NCI-H1436 treated with DMSO at 0.1 percent for 48 hours (cell line): ENCODE measurements at places on chromosomes 2 and 18.

- DNase-seq: no peak
These were observed 42.4 kb downstream of the PLCL1 start for GRCh38 chr2:197846777-197847176.

- DNase-seq: no peak
These were observed 79.9 kb downstream of the PARD3B start for GRCh38 chr2:204625135-204625534.

DNA sequence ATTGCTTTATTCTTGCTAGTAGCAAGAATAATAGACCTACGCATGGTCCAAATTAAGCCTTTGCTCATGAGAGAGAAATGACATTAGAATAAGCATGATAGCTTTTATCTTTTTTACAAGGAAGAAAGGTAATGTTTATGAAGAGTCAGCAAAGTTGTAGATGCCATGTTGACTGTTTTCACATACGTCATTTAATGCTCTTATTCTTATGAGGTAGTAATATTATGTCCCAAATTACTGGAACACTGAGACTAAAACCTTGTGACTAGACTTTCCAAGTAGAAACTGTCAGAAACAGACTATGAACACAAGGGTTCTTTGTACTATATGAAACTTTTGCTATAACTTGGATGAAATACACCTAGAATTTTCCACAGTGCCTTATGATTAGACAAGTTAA lies 552.8 kb upstream of the SLC8A1 start:
- no peak for DNase-seq

GRCh38 chr18:10499230-10499629 lies 26.6 kb upstream of the NAPG start:
- no peak for DNase-seq

DNA sequence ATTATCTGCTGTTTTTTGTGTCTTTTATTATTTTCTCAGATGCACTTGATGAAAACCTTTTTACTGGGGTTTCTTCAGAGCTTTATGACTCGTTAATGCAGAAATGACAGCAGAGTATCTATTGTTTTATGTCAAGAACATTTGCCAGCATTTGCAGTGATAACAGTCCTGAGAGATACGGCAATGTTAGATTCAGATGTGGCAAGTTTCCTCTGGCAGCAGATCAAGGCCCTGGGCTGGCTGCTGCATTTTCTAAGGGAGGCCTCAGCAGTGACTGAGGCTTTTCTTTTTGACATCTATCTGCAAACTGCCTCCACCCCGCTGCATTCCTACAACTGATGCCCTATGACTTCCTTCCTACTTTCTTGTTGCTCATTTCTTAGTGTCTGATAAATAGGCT lies 40.2 kb downstream of the EFEMP1 start:
- DNase-seq: no peak

GRCh38 chr2:26609839-26610277 lies 31.3 kb downstream of the CIB4 start:
- no peak for DNase-seq

DNA sequence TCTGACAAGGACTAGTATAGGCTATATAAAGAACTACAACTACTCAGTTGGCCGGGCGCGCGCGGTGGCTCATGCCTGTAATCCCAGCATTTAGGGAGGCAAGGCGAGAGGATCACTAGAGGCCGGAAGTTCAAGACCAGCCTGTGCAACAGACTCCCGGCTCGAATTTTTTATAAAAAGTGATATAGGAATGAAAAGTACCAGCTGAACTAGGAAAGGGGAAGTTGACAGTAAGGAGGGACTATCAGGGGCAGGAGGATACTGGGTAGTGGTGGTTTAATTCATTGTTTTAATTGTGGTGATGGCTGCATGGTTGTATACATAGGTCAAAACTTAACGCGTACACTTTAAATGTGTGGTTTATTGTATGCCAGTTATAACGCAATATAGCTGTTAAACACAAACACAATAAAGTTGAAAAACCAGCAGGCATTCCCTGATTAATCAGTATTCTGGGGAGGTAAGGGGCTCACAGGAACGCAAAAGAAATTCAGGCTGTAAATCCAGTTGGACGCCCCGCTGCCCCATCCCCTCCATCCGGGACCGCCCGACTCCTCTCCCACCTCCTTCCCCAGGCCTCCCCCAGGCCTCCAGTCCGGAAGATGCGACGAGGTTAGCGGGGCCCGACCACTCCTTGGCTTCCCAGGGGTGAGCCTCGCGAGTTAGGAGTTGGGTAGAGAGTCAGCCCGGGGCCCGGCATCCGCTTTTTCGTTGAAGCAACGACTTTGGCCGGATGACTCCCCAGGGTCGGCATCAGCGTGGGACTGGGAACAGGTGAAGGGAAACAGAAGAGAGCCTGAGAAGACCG lies 746 bp upstream of the POLR1B start:
- DNase-seq: peak; percentile 8

- no peak for DNase-seq
These were observed 749.5 kb upstream of the RAB6C start for GRCh38 chr2:129229830-129230441.

- DNase-seq: no peak
These were observed 470.8 kb downstream of the KCNJ3 start for GRCh38 chr2:155169317-155169716.

GRCh38 chr2:71101656-71102055 lies 28.4 kb downstream of the MCEE start:
- DNase-seq: no peak

GRCh38 chr2:101362777-101363176 lies 24.5 kb downstream of the CREG2 start:
- no peak for DNase-seq

- no peak for DNase-seq
These were observed 326.3 kb downstream of the CDH7 start for GRCh38 chr18:66077066-66077465.

- no peak for DNase-seq
These were observed 3.6 kb downstream of the ZAP70 start for GRCh38 chr2:97716695-97717612.

GRCh38 chr2:53770264-53770663 lies 2.7 kb downstream of the CHAC2 start:
- no peak for DNase-seq

DNA sequence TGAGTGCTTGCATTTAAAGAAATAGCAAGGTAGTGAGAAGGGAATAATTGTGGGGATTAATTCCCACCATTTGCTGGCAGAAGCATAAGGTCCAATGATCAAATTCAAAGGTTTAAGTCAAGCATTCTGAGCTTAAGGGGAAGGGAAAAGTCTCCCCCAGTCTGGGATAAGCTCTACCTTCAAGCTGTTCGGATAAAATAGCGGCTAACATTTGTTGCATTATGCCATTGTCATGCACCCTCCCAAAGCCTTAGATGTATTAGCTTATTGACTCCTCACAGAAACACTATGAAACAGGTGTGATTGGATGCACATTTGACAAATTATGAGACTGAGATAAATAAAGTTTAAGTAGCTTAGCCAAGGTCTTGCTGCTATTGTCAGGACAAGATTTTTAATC lies 52.2 kb upstream of the TGIF1 start:
- DNase-seq: no peak

GRCh38 chr2:173555833-173556232 lies 201.2 kb downstream of the CDCA7 start:
- no peak for DNase-seq

DNA sequence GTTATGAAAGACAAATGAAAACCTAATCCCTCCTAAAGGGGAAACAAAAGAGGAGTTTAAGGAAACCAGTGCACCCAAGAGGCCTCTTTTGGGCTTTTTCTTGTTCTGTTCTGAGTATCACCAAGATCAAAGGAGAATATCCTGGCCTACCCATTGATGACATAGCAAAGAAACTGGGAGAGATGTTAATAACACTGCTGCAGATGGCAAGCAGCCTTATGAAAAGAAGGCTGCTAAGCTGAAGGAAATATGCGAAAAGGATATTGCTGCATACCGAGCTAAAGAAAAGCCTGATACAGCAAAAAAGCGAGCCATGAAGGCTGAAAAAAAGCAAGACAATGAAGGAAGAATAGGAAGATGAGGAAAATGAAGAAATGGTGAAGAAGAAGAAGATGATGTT lies 23.6 kb upstream of the STAT4 start:
- no peak for DNase-seq

DNA sequence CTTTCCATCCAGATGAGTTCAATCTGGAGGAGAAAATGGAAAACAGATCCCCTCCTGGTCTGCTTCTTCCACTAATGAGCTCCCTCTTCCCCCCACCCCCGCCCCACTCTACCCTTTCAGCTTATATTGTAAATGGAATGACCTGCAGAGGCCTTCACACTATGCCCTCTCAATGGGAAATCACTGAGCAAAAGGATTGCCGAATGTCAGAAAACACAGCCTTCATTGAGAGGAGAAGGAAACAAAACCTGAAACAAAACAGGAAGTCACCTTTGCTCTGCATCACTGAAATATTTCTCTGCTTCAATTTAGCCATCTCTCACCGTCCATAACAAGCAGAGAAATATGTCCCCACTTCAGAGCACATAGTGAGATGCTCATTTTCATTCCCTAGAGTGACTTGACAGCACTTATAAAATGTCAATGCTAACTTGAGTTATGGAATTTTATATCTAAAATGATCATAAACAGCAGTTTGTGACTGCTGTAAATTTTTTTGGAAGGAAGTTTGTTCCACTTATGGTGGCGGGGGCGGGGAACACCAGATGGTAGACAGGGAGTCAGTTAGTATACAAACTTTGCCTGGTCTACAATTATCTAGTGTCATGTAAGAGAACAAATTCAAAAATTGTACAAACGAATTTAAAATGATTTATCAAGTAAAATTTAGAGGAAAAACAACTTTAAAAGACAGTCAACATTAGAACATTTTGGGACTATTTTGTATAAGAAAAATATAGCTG lies 1.8 kb upstream of the FRZB start:
- no peak for DNase-seq

GRCh38 chr2:30351116-30351515 lies 95.9 kb upstream of the LCLAT1 start:
- no peak for DNase-seq

GRCh38 chr2:66803726-66804125 lies 368.8 kb downstream of the MEIS1 start:
- DNase-seq: no peak

GRCh38 chr18:64037812-64038414 lies 68.0 kb downstream of the SERPINB8 start:
- no peak for DNase-seq

DNA sequence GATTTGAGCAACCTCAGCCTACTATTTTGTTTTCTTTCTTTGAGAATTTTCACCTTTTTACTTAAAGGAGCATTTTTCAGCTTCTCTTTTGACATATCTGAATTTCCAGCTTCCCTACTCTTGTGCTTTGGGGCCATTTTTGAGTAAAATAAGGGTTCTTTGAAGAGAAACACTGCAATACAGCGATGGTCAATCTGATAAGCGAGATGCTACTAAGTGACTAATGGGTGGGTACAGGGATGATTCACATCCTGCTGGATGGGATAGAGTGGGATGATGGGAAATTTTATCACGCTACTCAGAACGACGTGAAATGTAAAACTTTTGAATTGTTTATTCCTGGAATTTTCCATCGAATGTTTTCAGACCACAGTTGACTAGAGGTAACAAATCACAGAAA lies 211.5 kb downstream of the TMEM247 start:
- DNase-seq: no peak

GRCh38 chr2:111950236-111950635 lies 51.8 kb downstream of the MERTK start:
- DNase-seq: no peak

DNA sequence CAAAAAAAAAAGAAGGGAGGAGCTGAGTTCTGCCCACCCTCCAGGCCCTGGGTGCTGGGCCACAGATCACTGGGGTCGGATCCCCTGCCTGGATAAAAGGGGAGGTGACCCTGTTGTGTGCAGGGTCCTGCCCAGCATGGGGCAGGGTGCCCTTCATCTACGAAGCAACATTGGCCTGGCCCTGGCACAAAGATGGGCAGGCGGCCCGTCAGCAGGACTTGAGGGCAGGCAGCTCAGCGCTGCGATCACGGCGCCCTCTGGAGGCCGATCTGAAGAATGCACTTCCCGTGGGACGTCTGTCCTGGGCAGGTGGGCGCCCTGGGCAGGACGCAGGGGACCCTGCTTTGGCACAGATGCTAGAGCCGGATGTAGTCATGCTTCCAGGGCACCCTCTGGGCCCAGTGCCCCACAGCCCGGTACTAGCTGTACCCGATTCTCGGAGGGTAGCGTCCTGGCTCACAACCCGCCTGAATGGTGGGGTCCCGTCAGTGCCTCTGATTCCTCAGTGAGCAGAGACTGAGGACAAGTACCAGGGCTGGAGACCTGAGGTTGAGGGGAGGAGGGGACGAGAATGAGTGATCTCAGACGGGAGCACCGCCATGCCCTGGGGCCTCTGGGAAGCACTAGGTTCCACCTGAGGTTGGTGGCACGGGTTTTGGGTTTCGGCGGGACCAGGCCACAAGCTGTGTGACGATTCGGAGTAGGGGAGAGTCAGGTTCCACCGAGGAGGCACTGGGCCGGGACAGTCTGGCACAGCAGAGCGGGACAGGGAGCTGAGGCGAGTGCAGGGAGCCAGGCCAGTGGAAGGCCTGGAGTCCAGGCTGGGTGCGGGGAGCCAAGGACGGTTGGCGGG lies 18.0 kb downstream of the ARID5A start:
- DNase-seq: peak; percentile 1

DNA sequence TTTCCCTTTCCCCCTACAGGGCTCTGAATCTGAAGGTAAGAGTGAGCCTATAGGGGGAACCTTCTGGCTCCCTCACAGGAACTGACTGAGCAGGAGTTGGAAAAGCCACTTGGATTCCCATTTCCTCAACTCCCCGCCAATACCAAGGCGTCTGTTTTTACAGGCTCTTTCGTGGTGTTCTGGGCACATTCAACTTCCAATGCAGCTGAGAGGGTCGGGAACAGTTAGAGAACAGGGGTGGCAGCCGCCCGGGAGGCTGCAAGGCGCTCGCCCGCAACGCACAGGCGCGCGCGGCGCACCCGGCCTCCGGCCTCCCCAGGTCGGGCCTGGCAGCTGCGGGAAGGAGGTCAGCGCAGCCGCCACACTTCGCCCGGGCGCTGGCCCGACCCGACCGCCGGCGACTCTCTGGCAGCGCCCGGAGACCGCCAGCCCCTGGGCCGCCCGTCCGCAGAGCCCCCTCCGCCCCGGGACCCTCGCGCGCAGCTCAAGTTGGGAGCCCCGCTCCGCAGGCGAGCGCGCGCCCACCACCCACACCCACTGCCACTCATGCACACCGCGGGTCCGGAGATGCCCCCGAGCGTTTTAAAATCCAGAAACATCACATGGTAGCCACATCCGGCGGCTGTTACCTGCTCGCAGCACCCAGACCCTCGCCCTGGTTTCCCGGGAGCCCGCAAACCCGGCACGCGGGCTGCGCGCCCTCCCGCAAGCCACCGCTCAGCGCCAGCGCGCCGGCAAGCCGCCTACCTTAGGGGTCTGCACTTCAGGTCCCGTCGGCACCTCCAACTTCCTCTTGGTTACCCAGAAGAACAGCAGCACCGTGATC lies 816 bp downstream of the GALNT14 start:
- no peak for DNase-seq

DNA sequence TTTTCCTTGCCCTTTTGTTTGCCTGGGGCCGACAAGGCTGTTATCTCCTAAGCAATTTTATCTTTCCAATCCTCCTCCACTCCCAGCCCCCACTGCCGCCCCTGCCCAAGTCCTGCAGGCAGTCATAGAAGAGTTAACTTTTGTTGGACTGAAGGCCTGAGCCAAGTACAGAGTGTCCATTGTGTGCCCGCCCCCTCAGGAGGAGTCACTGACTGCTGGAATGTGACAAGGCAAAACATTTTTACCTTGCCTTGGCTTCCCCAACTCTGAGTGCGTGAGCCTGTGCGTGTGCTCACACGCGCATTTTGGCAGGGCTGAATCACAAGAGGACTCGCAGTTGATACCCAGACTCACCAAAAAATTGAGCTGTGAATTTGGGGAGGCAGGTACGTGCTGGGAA lies 16.2 kb downstream of the SETBP1 start:
- DNase-seq: no peak
